ENCODE measurements at places on chromosomes 5 and 9.

- no peak for DNase-seq
Observed at GRCh38 chr5:15683332-15683731, 183.4 kb downstream of the FBXL7 start.

GRCh38 chr9:116209414-116210116 lies 56.0 kb downstream of the PAPPA start:
- DNase-seq, result no peak

- no peak for DNase-seq
Observed at GRCh38 chr5:59559847-59560246, 333.7 kb downstream of the PDE4D start.

- no peak for DNase-seq
Observed at GRCh38 chr5:169756071-169756765, 119.1 kb downstream of the DOCK2 start.

GRCh38 chr5:173736923-173737412 lies 120.5 kb upstream of the BOD1 start:
- no peak for DNase-seq

Measured in stimulated activated CD4-positive, alpha-beta T cell treated with anti-CD3 and anti-CD28 coated beads, Interleukin-4, amount 100 ng/mL, for 4 hours (primary cell).